SJCRH30 (cell line): ENCODE measurements at places on chromosomes 11 and 22.

DNA sequence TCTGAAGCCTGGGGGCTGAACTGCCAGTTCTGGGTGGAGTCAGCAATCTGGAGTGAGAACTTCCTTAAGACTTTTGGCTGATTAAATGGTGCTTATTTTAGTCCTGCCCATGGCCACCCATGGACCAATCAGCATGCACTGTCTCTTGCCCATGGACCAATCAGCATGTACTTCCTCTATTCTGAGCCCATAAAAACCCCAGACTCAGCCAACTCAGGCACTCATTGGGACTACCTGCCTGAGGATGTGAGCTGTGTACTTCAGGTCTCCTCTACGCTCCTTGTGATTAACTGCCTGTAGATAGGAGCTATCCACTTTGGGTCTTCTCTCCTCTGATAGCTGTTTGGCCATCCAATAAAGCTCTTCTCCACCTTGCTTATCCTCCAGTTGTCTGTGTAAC lies 342.3 kb upstream of the CCDC179 start:
- no peak for DNase-seq

- no peak for DNase-seq
These were observed 470.6 kb downstream of the NTM start for GRCh38 chr11:131841028-131841427.

DNA sequence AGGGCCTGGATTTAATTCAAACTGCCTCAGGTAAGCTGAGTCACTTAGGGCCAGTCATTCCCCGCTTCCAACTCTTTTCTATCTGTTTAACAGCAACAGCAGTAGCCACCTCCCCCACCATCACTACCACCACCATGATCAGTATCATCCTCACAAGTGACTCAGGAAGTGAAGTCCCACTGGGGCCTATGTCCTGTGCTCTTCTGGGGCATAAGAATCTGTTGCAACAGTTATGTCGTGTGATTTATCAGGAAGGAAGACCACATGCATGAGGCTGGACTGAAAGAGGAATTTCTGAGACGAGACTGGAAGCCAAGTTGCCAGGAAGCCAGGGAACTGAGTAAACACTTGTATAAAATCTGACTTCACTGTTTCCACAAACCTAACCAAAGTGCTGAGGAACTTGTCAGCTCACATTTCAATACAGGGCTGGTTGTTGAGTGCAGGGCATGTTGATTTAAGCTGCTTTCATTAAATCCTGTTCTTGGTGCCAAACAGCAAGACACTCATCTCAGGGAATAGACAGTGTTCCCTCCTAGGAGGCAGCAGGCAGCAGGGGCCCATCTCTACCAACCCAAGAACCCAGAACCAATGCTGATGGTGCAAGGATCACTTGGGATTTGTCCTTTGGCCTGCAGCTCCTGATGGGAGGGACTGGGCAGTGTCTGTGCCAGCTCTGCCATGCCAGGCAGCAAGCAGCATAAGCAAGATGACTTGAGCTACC lies 226.7 kb upstream of the NARS2 start:
- DNase-seq: no peak

- no peak for DNase-seq
These were observed 530.2 kb downstream of the DLG2 start for GRCh38 chr11:85096939-85097338.

DNA sequence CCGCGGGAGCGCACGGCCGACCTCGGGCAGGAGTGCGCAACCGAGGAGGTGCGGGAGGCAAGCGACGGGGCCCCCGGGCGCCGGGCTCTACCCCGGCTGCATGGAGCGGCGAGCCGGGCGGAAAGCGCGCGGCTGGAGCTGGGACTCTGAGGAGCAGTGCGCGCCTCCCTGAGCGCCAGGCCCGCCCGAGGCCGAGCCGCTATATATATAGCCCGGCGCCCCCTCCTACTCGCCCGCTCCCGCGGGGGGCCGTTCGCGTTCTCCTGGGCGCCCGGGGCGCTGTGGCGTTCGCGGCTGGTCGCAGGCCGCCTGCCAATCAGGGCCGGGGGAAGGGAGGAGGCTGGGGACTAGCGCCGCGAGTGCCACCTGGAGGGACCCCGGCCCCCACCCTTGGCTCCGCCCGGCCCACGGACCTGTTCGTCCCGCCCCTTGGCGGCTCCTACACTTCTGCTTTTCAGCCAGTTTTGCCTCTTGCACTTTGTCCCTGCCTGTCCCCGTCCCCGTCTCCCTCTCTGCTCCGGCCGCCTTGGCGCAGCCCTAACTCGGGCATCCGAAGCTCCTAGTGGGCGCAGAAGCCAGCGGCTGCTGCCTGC lies at the start of gene FGF4:
FGF4 (minus strand) TSS at position 179 of the 593 bp plus-strand sequence. CDS start 257 bp downstream, outside the sequence.
- no peak for DNase-seq
